ENCODE measurements at places on chromosomes 11 and 22.

DNA sequence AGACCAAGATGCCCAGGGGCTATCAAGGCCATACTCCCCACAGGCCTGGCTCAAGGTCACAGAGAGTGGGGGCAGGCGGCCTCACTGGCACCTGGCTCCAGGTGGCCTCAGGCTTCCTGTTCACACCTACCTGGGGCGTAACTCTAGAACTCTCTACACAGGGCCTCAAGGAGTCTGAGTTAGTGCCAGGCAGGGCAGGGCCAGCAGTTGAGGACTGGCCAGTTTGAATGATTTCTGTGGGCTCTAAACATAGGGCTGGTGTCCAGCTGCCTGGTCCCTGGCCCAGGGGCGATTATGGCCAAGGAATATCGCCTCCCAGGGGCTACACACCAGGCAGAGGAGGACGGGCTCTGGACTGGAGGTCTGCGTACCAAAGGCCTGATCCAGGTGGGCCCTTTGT lies 79.2 kb downstream of the WNT7B start:
- no peak for DNase-seq

- no peak for DNase-seq
Observed at GRCh38 chr11:116498161-116498560, 274.6 kb downstream of the BUD13 start.

DNA sequence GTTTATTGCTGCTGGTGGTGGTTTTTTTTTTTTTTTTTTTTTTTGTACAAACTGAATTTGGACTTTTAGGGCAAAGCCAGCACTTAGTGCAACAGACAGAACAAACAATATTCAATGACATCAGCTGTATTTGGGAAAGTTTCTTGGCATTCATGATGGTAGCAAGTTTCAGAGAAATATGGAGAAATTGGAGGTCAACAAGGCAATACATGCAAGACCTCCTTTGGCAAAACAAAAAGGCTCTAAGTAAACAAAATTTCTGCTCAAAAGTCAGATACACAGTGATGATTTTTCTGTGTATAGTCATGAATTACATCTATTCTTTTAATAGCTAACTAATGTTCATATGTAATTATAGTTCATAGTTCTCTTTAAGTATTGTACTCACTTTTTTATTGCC lies 612.5 kb upstream of the LUZP2 start:
- no peak for DNase-seq

DNA sequence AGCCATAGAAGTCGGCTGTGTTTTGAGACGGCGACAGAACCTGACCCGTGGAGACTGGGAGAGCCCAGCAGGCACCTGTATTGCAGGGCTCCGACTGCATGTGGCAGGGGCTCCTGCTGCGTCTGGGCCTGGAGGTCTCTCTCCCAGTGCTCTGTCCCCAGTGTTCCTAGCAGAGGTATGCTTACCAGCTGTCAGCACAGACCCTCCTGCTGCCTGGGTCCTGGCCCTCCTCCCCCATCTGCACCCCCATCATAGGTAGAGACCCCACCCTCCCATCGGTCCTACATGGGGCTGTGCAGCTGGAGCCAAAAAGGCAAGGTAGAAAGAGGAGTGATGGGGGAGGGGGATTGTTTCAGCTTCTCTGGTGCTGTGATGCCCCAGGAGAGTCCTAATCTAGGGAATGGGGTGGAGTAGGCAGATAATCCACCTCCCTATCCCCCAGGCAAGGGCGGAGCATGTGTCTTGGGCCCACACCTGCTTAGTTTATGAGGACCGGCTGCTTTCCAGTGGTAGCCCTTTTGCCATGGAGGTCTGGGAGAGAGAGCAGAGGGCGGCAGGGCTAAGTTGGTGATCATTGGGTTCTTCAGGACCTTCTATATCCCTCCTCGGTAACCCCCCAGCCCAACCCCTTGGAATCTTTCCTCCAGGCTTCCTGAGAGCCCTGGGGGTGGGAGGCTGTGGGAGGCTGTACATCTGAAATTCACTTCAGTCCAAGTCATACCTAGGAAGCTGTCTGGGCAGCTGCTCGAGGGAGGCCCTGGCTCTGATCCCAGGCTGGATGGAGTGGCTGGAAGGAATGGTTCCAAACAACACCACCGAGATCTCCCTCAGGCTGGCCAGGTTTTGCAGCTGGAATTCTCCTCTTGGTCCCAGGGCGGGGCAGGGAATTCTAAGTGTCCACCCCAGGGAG lies 5.3 kb downstream of the SLC7A4 start:
- DNase-seq: no peak

All from esophagus squamous epithelium (tissue), 5 donors.